ENCODE measurements at places on chromosomes 7 and 10.

GRCh38 chr10:128839134-128839533, 627.9 kb upstream of the MGMT start:
- no peak for DNase-seq

GRCh38 chr10:52053497-52053896, 260.6 kb upstream of the DKK1 start:
- DNase-seq: no peak

DNA sequence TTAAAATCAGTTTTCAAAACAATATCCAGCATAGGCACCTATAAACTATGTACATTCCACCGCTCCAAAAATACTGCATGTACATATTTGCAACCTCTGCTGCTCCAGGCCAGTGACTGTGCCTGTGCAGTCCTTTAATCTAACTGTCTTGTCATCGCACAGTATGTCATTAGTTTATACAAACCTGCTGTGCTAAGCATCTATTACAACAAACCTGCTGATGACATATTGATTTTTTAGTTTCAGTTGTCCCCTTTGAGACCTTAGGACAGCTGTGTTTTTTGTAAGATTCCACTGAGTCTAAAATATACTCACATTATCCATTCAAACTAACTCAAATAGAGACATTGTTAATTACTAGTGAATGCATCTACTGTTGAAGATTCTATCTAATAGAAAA, 33.1 kb downstream of the SEMA3C start:
- no peak for DNase-seq

DNA sequence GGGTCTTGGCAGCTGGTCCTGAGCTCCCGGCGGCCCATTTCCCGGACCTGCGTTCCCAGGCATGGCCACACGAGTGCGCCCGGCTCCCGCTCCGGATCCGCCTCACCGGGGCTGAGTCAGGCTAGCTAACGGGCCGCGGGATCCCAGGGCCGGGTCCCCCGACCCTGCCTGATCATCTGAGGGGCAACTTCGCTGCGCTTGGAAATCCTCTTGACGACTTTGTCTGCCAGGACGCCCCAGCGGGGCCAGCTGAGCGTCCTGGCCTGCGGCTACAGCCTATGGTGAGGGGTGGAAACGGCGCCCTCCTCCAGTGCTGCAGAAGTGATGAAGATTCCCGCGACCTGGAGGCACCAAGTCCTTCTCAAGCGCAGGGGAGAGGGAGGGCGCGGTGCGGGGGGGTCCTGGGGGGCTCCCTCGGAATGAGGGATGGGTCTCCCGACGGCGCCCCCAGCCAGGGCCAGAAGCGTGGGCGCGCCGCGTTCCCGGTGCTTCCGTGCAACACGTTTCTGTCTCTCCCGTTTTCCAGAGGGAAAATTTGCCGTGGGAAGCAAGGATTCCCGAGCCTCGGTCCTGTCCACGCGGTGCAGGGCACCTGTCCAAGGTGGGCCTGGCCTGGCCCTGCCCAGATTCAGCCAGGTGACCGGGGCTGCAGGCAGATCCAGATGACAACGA, 212.4 kb downstream of the CCSER2 start:
- DNase-seq: peak; percentile 63

- no peak for DNase-seq
These were observed 134.0 kb downstream of the TCF7L2 start for GRCh38 chr10:113084031-113084430.

DNA sequence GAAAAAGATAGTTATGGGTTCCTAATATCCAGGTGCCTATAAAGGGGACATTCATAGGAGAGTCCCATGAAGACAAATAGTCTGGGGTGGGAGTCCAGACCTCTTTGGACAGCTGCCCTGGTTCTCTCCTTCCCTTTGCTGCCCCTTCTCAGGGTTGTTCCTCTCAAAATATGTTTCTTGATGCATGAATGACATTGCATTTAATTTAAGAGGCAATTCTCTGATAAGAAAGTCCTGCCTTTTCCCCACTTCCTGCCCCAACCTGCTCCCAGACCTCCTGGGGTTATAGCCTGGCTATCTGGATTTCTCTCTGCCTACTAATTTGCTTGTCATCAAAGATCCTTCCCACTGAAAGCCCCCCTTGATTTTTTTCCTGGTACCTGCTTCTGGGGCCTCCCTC, 12.5 kb upstream of the BTRC start:
- DNase-seq: no peak

- DNase-seq: no peak
These were observed 64.5 kb upstream of the EEPD1 start for GRCh38 chr7:36088553-36088952.

Data from CD4-positive, alpha-beta T cell treated with Interleukin-10 for 1 hour (primary cell).